Natural killer cell treated with Interleukin-12 subunit alpha and Interleukin-12 subunit beta and Interleukin-15 and Interleukin-18, amount 100 ng/mL, for 72 hours (primary cell): ENCODE measurements at places on chromosomes 16 and 17.
A peak's percentile ranks its signal among the peaks of the same experiment; 100 is the strongest.

- DNase-seq = no peak
Measured at GRCh38 chr16:47026947-47027346, 53.5 kb upstream of the DNAJA2 start.

GRCh38 chr16:11232852-11233726, 22.9 kb downstream of the SOCS1 start:
- DNase-seq = peak; percentile 98

GRCh38 chr17:10089196-10089804, 109.1 kb downstream of the GAS7 start:
- no peak for DNase-seq

DNA sequence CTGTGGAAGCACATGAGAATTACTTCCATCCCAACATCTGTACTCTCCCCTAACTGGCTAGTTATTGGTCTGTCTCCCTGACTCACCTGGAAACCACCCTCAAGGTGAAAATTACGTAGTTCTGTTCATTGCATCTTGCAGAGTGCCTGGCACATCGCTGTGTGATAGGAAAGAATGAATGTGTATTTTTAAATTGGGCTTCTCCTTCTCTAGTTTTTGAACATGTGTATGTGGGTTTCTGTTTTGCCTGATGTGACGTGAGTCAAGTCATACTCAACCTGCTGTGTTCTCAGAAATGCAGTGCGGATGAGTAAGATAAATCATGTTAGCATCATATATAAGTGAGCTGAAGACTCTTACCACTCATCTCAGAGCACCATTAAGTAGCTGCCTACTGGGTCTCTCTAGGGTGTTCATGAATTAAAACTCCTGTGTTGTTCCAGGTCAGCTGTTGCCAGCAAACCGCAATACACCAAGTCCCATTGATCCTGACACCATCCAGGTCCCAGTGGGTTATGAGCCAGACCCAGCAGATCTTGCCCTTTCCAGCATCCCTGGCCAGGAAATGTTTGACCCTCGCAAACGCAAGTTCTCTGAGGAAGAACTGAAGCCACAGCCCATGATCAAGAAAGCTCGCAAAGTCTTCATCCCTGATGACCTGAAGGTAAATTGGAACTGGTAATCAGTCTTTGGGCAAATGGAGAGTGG, 50.2 kb downstream of the HLF start:
- DNase-seq = no peak

GRCh38 chr17:12599186-12599920, 66.3 kb upstream of the MYOCD start:
- no peak for DNase-seq

DNA sequence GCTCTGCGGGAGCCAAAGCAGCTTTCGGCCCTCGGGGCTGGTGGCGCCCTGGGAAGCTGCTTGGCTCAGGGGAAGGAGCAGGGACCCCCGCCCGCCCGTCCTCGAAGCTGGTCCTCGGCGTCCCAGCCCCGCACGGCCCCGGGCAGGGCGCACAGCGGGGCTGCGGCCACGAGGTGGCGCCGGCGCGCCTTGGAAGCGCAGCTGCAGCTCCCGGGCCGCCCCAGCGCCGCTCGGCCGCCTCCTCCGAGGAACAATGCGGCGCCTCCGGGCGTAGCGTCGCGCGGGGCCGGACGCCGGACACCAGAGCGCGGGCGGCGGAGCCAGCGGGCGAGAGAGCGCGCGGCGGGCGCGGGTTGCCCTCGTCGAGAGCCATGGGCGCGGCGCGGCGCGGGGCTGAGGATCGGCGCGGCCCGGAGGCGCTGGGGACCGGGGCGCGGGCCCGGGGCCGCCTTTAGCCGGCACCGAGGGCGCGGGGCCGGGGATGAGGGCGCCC, at the start of gene MGAT5B:
Gene MGAT5B, plus strand, starts transcription at position 229 of the 493 bp plus-strand sequence. CDS start 626 bp downstream, outside the sequence.
- DNase-seq = peak; percentile 83

DNA sequence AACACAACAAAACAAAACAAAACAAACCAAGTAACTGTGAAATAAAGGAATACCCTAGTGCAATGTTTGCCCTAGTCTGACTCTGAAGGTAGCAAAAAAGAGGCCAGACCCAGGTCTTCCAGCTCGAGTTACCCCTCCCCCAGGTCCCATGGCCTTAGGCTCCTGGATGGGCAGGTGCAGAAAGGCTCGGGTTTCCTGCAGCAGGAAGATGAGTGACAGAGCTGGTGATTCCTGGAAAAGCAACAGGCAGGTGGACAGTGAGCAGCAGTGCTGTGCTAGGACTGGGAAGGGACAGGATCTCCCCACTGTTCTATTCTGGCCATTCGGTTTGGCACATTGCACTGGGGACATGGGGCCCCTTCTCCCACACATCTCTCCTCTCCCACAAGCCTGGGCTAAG, 42.9 kb upstream of the MRTFB start:
- no peak for DNase-seq

DNA sequence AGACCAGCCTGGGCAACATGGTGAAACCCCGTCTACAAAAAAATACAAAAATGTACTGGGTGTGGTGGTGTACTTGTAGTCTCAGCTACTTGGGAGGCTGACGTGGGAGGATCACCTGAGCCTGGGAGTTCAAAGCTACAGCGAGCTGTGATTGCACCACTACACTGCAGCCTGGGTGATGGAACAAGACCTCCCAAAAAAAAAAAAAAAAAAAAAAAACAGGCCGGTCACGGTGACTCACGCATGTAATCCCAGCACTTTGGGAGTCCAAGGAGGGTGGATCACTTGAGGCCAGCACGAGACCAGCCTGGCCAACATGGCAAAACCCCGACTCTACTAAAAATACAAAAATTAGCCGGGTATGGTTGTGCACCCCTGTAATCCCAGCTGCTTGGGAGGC, 12.7 kb upstream of the APPBP2 start:
- DNase-seq = no peak

GRCh38 chr16:54946909-54947308, 16.2 kb downstream of the IRX5 start:
- DNase-seq = no peak

DNA sequence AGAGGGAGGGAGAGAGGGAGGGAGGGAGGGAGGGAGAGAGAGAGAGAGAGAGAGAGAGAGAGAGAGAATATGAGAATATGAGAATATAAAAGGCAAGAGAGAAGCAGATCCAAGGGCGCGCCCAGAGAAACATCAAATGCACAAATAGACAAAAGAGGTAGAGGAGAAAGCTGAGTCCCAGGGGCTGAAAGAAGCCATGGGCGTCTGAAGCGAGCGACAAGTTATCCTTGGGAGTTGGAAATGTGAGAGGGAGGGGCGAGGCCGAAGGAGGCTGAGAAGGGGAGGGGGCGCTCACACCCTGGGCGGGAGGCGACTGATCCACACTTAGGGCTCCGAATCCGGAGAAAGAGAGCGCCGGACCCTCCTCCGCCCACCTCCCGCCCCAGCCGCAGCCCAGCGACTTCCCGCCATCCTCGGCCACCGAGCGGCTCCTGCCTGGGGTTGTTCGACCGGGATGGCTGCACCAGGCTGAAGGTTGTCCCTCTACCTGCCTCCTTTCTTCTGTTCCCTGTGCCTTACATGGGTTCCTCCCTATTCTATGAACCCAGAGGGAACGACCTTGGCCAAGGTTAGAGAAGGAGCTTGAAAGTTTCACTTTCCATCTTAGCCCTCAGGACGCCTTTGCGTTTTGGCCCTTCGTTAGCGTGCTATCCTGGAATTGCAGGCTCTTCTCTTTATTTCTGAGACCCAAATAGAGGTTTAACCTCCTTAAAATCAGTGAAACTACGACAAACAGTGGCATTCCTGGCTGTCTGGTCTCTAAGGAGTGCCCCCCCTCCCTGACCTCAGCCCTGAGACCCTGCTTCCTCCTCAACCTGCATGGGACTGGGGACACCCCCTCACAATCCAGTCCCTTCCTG, 21.2 kb upstream of the HOXB9 start:
- DNase-seq = no peak

DNA sequence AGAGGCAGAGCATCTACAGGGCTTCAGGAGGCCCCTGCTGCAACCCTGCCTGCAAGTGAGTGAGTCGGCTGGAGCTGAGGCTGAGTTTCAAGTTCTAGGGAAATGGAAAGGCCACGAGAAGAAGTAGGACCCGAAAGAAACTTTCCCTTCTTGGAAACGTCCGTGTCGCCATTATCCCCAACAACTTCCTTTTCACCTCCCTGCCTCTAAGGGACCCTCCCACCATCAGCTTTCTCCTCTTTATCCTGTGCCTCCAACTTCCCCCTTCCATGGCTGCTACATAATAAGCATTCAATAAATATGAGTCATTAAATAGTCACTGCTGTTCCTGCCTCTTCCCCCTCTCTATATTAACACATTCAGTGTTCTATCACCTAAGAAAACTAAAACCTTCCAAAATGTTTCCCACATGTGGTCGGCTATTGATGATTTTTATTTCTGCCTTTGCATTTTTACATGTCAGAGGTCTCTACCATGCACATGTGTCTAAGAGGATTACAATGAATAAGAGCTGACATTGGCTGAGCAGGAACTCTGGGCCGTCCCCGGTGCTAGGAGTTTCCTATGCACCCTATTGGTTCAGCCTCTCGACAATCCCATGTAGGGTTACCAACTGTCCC, 115.9 kb upstream of the TNRC6C start:
- DNase-seq = peak; percentile 34

DNA sequence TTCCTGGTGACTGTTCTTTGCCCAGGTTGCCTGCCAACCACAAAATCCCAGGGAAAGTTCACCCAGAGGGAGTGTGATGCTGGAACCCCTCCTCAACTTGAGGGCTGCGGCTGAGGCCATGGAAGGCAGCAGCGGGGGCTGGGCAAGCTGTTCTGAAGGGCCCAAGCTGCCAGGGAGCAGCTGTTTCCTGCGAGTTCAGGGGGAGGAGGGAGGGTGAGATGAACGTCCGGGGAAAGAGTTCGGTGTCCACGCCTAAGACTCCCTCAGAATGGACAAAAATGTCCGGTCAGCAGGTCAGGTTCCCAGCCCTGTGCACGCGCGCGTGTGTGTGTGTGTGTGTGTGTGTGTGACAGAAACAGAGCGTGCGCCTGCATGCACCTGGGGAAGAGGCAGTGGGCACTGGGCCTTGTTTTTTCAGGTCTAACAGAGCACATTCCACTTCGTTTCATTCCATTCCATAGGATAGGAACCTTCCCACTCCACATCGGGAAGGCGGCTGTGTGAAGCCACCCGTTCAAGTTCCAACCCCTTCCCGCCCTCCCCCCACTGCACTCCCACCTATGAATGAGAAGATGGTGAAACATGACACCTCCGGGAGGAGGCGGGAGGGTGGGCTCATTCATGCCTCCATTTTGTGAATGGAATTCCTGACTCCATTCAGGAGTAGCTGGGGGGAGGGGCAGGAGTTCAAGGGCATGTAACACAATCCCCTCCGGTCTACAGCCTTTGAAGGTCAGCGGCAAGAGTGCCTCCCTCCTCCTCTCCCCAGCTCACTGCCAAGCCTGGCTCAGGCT, 15.7 kb downstream of the ETV4 start:
- no peak for DNase-seq

GRCh38 chr16:10658943-10659342, 35.8 kb downstream of the TEKT5 start:
- no peak for DNase-seq

GRCh38 chr17:5378566-5379207, 40.8 kb downstream of the NUP88 start:
- DNase-seq = no peak

DNA sequence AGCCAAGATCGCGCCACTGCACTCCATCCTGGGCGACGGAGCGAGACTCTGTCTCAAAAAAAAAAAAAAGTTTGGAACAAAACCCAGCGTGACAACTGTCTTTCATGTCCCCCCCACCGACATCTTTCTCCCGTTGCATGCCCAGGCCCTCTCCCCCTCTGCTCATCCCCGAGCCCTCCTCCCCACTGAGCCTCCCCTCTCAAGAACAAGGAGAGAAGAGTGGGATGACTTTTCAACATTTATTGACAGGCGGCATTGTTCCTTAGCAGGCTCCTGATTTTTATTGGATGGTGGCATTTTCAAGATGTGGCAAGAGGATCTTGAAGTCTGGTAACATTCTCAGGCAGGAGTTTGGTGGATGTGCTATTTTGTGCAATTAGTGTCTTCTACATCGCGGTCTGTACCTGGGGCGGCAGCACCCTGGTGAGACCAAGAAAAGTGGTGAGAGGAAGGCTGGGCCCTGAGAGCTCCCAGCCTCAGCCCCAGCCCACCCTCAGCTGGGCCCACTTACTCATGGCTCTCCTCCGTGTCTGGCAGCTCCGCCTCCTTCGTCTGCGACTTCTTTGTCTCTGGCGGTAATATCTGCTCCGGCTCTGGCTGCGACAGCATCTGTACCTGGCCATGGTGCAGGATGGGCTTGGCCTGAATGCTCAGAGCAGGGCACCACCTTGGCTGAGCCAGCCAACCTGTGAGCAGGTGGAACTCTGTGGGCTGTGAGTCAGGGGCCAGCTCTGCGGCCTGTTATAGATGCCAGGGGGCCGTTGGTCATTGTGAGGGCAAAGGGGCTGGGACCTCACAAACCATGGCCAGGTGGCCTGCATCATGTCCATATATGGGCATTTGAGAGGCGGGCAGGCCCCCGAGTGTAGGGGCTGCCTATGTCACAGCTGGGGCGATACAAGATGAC, at the start of gene PRM1:
Gene PRM1, minus strand, starts transcription at position 715 of the 907 bp plus-strand sequence. Its CDS starts 92 bp downstream, at position 623.
- no peak for DNase-seq

GRCh38 chr17:72479113-72479512, 358.3 kb downstream of the SOX9 start:
- DNase-seq = no peak

DNA sequence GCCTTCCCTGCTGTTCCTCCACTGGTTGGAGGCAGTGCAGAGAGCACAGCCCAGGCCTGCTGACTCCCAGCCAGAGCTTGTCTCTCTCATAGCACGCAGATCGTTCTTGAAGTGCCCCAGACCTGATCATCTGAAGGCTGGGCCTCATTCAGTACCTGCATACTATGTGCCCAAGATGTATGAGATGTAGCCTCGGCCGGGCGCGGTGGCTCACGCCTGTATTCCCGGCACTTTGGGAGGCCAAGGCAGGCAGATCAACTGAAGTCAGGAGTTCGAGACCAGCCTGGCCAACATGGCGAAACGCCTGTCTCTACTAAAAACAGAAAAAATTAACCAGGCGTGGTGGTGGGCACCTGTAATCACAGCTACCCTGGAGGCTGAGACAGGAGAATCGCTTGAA, 31.0 kb downstream of the WNT3 start:
- DNase-seq = no peak

DNA sequence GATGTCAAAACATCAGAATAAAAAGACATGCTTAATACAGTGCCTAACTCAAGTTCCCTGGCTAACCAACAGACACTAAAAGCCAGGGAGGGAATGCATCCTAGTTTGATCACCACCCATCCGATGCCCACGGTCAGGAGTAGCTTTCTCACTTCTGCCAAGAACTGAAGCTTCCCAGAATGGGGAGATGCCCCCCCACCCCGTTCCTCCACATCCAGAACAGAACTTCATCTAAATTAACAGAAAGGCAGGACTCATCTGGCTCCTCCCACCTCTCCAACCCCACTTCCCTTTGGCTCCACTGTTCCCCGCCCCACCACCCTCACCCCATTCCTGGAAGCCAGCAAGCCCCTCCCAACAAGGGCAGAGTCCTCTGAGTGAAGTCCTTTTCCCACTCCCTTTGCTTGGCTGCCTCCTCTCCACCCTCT, 33.7 kb downstream of the GDE1 start:
- no peak for DNase-seq

- no peak for DNase-seq
Measured at GRCh38 chr17:2803386-2803785, 7.1 kb downstream of the RAP1GAP2 start.
